ENCODE measurements at places on chromosomes 16 and 17. TPM values are rescaled to one million over a fixed set of nuclear protein-coding genes. Genes with fewer than 3 reads are reported as not detected.

DNA sequence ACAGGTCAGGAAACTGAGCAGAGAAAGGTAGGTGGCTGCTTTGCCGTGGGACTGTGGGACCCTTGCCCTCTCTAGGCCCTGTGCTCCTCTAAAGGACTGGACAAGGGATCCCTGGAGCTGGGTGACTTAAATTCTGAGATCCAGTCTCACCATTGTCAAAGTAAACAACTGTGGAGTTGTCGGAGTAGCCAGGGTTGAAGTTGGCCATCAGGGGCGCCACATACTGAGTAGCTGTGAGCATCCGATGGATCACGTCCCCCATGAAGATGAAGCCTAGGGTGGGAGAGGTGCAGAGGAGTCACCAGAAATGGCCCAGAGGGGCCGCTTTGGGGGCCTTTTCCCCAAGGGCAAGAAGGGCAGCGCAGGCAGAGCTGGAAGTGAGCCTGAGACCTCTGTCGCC lies 43.5 kb downstream of the PLXDC1 start:
- DNase-seq = no peak

- no peak for DNase-seq
Observed at GRCh38 chr16:4056161-4057105, 59.8 kb downstream of the ADCY9 start.

GRCh38 chr17:68840073-68840472 lies 115.1 kb downstream of the ABCA8 start:
- DNase-seq = no peak

GRCh38 chr16:13077816-13078215 lies 176.4 kb downstream of the SHISA9 start:
- DNase-seq = no peak

DNA sequence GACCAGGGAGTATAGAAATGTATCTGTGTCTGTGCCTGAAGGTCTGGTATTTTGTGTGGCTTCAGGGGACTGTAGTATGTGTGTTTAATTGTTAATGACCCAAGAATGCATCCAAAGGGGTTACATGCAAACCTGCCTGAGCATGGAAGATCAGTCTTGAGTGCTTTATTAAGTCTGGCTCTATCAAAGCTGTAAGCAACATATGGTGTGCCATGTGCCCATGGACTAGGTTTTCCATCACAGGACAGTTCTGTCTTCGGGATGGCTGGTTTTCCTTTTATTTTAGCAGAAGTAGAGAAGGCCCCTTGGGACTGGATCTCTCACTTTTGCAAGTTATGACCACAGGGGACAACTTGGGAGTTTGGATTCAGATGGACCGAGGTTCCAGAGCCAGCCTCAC lies 18.2 kb downstream of the RBFOX1 start:
- DNase-seq = no peak

- DNase-seq = no peak
Observed at GRCh38 chr17:82023447-82024241, 539 bp downstream of the LRRC45 start.

GRCh38 chr16:11679941-11680911 lies 12.0 kb downstream of the SNN start:
- DNase-seq = no peak

DNA sequence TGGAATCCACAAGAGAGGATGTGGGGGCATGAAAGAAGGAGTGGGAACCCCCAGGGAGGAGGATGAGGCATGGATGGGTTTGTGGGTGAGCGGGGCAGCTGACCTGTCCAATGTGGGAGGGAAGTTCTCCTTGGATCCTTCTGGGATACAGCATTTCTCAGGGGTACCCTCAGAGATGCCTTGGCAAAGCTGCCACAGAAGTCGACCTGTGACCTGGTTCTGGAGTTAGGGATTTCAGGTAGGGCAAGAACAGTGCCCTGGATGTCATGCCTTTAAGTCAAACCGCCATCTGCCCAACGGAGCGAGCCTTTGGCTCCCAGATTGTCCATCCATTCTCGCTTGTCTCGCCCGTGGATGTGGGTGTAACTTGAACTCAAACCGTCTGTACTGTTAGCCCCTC lies 30.0 kb downstream of the WSCD1 start:
- DNase-seq = no peak

GRCh38 chr17:73297934-73298861 lies 13.6 kb downstream of the CDC42EP4 start:
- DNase-seq = no peak

- DNase-seq = no peak
Observed at GRCh38 chr16:19044769-19045168, 22.6 kb upstream of the COQ7 start.

- DNase-seq = no peak
Observed at GRCh38 chr17:35541434-35541833, 4.0 kb upstream of the SLFN12L start.

GRCh38 chr16:22784690-22785214 lies 29.2 kb upstream of the HS3ST2 start:
- DNase-seq = no peak

DNA sequence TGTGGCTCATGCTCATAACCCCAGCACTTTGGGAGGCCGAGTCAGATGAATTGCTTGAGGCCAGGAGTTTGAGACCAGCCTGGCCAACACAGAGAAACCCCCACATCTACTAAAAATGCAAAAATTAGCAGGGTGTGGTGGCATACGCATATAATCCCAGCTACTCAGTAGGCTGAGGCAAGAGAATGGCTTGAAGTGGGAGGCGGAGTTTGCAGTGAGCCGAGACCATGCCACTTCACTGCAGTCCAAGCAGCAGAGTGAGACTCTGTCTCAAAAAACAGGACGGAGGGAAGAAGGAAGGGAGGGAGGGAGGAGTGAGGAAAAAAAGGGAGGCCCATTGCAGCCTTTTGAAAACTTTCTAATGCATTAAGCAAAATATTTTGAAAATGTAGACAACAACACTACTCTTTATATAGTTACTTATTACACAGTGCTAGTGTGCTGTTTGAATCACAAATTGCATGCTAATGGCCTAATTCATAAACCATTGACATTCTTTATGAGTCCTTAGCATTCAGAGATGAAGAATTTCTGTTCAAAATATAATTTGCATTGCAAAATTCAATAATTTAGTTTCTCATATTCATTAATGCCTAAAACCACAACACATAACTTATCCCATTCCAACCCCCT lies 59.4 kb downstream of the TMEM114 start:
- DNase-seq = no peak

GRCh38 chr17:39863244-39863917 lies 731 bp downstream of the IKZF3 start:
- DNase-seq = no peak

- DNase-seq = no peak
Observed at GRCh38 chr17:48952904-48953303, 8.3 kb upstream of the SNF8 start.

- DNase-seq = no peak
Observed at GRCh38 chr17:8133941-8134340, 10.0 kb upstream of the HES7 start.

DNA sequence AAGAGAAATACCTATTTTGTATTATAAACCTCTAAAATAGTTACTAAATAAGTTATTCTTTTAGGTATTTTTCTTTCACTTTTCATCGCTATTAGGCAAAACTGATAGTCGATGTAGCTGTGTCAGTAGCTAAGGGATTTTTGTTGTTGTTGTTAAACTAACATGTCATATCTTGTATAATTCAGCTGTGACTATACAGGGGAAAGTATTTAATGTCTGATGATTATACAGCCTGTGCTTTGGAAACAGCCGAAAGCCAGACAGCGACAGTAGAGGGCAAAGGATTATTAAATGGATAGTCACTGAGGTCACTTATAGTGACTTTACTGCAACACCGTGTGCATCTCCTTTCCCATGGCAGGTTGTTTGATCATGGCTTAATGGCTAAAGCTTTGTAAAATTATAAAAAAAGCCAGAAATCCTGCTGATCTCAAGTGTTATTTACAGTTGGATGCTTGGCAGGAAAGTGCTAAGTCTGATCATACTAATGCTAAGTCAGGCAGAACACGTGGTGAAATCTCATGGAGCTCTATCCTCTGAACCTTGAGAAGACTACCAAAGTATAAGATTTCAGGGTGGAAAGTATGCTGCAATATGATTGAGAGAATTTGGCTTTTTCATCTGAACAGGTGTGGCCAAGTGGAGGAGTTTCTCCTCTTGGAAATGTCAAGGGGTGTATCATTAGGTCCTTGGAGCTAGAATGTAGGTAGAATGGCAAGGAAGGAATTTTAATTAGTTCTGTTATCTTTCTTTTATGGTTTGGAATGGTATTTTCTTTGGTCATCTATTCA lies 88.4 kb downstream of the FTO start:
- DNase-seq = no peak

GRCh38 chr16:84449156-84450140 lies 55.0 kb downstream of the MEAK7 start:
- no peak for DNase-seq

DNA sequence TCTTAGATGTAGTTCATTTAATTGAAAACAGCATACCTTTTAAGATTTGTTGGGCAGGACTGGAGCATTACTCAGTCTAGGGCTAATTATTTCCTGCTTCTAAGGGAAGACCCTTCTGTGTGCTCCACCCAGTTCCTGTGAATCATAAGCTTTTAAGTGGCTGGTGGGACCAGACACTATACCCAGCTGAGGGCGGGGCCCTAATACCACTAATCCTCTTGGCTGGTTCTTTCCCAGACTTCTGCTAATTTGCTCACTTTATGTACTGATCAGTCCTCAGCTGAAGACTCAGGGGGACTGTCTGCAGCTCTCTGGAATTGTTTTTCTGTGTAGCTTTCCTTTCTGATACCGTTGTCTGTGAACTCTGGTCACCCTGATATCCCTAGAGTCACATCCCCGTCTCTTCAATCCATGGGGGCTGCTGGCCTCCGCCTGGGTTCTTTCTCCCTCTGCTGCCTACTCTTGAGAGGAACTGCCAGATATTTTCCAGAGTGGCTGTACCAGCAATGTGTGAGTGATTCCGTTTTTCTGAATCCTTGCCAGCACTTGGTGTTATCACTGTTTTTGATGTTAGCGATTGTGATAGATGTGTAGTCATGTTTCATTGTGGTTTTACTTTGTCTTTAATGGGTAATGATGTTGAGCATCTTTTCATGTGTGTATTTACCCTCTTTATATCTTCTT lies 35.1 kb downstream of the MFSD11 start:
- DNase-seq = no peak

GRCh38 chr17:77222356-77222755 lies 81.6 kb downstream of the SEC14L1 start:
- no peak for DNase-seq

Gene GSG1L2
- total RNA-seq = not detected

Gene CCDC154
- total RNA-seq = 1.3 TPM

Gene NPIPA3
- 0.85 TPM for total RNA-seq

Gene MYH3
- 0.88 TPM for total RNA-seq

Gene GCGR
- not detected for total RNA-seq

Gene PITPNC1
- 8.1 TPM for total RNA-seq

Measured in left ventricle myocardium inferior (tissue), 1 donor.